ENCODE measurements at places on chromosomes 13 and 19. TPM values are rescaled to one million over a fixed set of nuclear protein-coding genes. Genes with fewer than 3 reads are reported as not detected.

ZNF544 gene
- total RNA-seq: 43.4 TPM

CLIP3 gene
- 42.9 TPM for total RNA-seq

POU4F1 gene
- total RNA-seq: not detected

TNNT1 gene
- total RNA-seq: 1.1 TPM

C19orf73 gene
- total RNA-seq: 0.26 TPM

ZNF530 gene
- total RNA-seq: 2.3 TPM

CYP2F1 gene
- not detected for total RNA-seq

Data from smooth muscle cell of the pulmonary artery (primary cell).